ENCODE measurements at places on chromosomes 13 and 19.

- DNase-seq: no peak
These were observed 27.4 kb downstream of the NDFIP2 start for GRCh38 chr13:79508224-79508961.

- DNase-seq: peak; percentile 68
These were observed 22.3 kb upstream of the XPO4 start for GRCh38 chr13:20924758-20925394.

GRCh38 chr13:72104656-72105180 is 237.7 kb upstream of the DACH1 start:
- no peak for DNase-seq

- no peak for DNase-seq
These were observed 13.3 kb downstream of the TSKS start for GRCh38 chr19:49749771-49750170.

DNA sequence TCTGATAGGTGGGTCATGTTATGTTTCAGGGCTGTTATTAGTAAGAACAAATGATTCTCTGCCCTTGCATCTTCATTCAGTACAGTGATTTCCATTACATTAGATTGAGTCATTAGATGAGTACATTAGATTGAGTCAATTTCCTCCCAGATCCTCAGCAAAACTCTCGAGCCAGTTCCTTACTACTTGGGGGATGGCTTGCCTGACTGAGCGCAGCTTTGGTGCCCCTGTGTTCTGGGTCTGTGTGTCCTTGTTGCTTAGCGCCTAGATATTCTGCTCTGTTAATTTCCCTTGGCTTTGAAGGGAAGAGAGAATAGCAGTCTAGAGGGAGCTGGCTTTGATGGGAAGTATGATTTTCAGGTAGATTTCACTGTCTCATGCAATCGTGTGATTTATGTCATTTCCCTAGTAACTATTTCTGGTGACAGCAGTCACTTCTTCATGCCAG is 19.1 kb upstream of the SCEL start:
- DNase-seq: peak; percentile 20

DNA sequence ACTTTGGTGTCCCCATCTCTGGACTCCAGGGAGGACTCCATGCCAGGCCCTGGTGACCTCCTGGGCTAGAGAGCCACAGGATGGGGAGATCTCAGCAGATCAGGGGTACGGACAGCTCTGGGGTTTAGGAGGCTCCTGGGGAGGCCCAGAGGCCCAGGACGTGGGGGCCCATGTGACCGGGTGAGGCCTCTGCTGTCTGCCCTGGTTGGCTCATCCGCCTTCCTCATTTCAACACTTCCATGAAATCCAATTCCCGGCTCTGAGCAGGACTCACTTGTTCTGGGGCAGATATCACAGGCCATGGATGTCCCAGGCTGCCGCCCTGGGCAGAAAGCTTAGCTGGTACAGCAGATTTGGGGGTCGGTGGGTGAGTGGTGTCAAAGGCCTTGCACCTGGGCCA is 1.1 kb upstream of the PRAM1 start:
- no peak for DNase-seq

DNA sequence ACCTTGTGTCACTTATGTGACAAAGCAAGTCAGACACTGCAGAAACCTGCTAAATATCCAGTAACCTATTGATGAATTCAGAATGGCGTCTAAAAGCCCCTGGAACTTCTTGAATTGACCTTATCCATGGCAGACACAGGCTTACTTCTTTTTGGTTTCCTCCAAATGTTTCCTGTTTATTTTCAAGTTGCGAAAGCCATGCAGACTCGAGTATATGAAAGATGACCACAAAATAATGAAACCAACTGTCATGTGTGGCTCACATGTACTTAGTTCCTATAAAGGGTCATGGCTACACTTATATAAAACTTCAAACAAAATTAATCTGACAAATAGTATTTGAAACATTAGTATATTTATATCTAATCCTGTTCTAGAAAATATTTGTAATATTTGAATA is 113.1 kb upstream of the FNDC3A start:
- DNase-seq: no peak

GRCh38 chr13:53241891-53242348 is 213.3 kb downstream of the OLFM4 start:
- no peak for DNase-seq

DNA sequence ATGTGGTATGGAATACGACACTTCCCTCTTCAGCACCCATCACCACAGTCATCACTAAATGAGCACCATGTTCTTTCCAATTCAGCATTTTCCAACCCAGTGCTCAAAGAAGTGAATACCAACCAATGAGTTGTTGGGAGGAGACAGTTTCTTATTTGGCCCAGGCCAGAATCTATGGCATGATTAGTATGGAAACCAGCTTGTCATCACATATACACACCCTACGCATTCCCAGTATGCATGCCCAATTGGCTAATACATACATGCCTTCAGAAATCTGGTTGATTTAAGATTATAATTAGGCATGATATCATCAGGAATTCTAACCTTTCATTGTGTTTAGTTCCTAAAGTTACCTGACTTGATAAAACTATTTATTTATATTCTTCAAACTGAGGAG is 430.0 kb downstream of the DIAPH3 start:
- DNase-seq: no peak

DNA sequence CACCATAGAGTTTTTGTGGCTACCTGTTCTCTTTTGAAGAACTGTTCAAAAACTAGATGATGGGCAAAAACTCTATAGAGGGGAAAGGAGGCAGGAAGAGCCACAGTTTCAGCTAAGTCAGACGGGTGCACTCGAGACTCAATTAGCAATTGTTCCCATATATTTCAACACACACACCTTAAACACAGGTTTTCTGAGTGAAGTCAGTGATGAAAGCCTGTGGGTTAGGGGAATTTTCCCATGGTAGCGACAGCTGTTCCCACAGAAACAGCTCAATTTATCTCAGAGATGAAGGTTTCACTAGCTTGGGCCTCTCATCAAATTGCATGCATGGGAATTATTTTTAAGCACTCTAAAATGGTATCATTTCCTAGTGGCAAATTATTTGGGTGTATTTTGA is 143.4 kb downstream of the ZIC5 start:
- DNase-seq: no peak

- no peak for DNase-seq
These were observed 55.2 kb downstream of the XPO4 start for GRCh38 chr13:20847296-20847695.

DNA sequence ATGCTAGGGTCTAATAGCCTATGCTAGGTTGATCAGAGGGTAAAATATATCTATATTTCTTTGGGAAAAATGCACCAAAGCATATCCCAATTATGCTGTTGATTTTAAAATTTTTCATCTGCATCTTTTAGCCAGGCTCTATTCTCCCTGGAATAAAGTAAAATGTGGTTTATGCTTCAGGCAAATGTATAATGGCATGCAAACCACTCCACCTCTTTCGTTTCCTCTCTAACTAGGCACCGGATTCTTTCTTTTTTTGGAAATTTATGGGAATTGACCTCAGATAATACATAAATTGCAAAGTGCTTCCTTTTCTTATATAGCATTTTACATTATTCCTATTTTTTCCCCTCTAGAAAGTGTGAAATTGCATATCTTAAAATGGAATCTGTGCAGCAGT is 386.5 kb downstream of the OLFM4 start:
- DNase-seq: no peak

DNA sequence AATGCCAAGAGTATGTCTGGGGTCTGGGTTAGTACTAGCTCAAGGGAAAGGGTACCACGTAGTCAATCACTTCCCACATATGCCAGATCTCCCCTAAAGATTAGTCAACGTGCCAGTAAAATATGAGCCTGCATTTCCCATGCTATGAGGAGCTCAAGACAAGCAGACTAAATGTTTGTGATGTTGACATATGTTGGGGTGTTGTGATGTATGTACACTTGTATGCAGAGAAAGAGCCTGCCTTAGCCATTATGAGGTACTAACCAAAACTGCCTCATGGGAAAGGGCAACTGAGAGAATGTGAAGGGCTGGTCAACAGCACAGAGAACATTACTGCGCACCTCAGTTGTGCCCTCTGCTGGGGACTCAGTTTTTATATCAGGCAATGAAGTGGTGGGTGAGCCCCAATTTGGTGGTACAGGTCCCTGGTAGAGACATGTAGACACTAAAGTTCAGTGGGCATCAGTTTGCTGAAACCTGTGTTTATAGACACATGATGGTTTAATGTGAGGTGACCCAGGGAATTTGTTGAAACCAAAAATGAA is 287.0 kb downstream of the DCT start:
- DNase-seq: peak; percentile 30

DNA sequence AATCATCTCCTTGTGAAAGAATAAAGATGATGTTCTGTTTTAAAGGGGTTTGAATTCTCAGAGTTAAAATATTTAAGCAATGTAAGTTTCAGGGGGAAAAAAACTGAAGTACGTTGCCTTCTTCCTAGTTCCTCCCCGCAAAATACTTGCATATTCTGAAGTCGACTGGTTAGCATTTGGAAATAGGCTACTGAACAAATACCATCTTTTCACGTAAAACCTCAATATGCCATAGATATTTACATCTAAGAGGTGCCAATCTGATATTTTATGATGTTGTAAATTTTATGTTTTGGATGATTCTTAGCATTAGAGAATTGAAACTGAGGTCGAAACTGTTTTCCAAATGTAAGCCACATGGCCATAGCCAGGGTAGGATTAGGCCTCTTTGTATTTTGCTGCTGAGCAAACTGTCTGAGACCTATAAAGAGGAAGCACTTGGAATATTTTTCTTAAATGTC is 138.3 kb downstream of the FLT1 start:
- DNase-seq: no peak

DNA sequence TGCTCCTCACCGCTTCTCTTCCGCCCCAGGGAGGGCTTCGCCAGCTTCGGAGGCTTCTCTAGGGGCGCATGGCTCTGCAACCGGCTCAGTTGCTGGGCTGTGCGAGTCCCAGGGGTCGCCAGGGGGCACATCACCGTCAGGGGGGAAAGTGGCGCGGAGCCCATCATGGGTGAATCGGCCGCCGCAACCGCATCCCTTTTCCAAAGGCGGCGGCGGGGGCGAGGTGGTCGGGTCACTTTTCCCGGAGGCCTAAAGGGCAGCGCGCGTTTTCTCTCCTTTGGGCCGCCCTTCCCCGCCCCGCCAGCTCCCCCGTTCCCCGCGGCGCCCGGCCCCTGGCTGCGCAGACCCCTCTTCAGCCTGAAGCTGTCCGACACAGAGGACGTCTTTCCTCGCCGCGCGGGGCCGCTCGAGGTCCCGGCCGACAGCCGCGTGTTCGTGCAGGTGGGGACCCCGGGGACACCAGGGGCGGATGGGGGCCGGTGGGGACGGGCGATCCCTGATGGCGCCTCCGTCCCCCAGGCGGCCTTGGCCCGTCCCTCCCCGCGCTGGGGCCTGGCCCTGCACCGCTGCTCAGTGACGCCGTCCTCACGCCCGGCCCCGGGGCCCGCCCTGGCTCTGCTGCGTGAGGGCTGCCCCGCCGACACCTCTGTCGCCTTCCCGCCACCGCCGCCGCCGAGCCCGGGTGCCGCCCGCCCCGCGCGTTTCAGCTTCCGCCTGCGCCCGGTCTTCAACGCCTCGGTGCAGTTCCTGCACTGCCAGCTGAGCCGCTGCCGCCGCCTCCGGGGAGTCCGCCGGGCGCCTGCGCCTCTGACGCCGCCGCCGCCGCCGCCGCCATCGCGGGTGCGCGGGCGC is 1.7 kb downstream of the TGFBR3L start:
- peak; percentile 56 for DNase-seq

GRCh38 chr13:79895416-79895815 is 414.5 kb downstream of the NDFIP2 start:
- no peak for DNase-seq

GRCh38 chr19:52691215-52691610 is 43.6 kb downstream of the ZNF611 start:
- DNase-seq: no peak

DNA sequence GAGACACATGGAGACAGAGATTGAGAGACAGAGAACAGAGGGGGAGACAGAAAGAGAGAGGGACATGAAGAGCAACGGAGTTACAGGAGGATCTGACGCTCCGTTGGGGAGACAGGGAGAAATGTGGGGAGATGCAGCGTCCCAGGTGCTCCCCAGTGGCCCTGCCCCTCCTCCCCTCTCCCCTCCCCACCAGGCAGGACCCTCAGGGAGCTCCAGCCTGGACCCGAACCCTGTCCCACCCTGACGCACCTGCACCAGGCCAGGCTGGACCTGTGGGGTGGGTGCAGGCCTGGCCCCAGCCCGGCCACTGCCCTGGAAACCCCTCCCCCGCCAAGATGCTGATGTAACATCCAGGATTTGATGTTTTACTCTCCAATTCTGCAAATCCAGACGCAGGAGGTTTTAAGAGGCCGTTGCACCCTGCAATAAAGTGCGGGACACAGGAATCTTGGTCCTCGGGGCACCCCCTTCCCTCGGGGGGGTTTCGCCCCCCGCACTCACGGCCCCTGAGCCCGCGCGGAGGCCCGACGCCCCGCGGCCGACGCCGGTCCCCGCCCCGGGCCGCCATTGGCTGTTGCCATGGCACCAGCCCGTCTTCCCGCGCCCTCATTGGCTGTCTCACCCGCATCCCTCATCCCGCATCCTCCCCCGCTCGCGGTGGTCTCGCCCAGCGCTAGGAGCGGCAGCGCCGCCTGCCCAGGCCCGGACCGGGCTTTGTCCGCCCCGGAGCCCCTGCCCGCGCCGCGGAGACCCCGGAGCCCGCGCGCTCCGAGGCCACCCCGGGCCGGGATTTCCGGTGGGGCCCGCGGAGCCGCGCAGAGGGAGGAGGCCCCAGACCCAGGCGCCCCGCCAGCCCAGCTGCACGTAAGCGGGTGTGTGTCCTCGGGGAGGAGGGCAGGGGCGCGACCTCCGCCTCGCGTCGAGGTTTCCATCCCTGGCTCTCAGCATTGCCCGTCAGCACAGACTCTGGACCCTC is at the start of gene APC2:
TSS of gene APC2 (plus strand) at position 655 of the 976 bp plus-strand sequence. CDS start 2,881 bp downstream, outside the sequence.
- peak; percentile 94 for DNase-seq

- DNase-seq: peak; percentile 89
These were observed 39.3 kb downstream of the EFNA2 start for GRCh38 chr19:1324806-1325567.

DNA sequence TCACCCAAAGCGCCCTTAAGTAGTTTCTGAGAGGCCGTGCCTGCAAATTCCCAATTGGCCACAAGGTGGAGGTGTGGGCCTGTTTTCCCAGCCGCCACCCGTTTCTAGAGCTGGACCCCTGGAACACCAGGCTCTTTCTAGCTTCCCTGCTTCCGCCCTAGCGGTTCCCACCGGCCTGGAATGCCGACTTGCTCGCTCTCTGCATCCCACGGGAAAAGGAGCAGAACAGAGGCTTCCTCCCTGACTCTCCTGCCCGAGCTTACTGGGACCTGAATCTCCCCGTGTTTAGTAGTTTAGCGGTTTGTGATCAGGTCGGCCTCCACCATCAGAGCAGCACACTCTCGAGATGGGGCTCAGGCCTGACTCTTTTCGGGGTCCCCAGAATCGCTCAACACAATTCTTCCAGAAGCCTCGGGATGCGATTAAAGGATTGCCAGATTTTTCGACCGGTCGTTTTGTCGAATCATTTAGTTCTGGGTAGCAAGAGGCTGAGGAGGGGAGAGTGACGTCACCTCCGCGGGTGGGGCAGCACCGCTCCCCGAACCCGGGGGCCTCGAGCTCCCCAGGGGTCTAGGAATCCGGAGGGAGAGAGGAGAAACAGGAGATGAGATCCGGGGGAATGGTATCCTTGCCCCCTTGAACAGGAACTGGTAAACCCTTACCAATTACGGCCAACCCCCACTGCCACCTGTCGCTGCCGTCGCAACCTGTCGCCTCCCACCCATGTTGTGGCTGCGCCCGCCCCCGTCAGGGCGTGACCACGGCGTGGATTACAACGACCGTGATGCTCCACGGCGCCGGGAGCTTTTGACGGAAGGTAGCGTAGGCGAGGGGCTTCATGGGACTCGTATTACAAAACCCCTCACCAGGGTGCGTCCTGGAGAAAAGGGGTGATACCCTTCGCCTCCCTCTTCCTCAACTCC is 8.0 kb downstream of the NAPSA start:
- DNase-seq: peak; percentile 65
